ENCODE measurements at places on chromosomes 7 and 10.

- H3K4me3 ChIP-seq = no peak overlapping the region
- no peak overlapping the region for H3K27ac ChIP-seq
- no peak for DNase-seq
- no peaks in the 10 kb centered on the region for H3K36me3 ChIP-seq
- H3K4me1 ChIP-seq = no peaks in the 10 kb centered on the region
- H3K27me3 ChIP-seq = no peaks in the 10 kb centered on the region
Observed at GRCh38 chr7:68535266-68535665, 1063.0 kb upstream of the AUTS2 start.

DNA sequence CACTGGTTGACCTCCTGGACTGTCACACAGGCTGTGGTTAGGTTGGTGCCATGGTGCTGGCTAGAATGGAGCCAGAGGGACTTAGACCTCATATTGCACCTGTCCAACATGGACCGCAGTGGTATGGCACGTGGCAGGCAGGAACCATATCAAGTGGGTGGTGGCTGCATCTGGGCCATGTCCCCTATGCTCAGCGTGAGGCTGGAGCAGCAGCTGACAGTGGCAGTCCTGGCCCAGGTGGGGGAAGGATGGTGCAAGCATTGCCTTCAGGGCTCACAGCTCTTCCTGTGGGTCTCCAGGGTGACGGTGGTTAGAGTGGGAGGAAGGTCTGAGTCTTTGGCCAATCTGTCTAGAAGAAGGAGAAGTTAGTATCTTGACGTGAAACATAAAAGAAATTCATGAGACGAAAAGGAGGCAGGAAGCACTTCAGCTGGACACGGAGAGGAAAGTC, 54.5 kb upstream of the PFKFB3 start:
- H3K27me3 ChIP-seq = no peaks in the 10 kb centered on the region
- H3K4me1 ChIP-seq = peaks cover 22% of the 10 kb centered on the region
- peak overlapping the region; percentile 29 for H3K27ac ChIP-seq
- DNase-seq = no peak

DNA sequence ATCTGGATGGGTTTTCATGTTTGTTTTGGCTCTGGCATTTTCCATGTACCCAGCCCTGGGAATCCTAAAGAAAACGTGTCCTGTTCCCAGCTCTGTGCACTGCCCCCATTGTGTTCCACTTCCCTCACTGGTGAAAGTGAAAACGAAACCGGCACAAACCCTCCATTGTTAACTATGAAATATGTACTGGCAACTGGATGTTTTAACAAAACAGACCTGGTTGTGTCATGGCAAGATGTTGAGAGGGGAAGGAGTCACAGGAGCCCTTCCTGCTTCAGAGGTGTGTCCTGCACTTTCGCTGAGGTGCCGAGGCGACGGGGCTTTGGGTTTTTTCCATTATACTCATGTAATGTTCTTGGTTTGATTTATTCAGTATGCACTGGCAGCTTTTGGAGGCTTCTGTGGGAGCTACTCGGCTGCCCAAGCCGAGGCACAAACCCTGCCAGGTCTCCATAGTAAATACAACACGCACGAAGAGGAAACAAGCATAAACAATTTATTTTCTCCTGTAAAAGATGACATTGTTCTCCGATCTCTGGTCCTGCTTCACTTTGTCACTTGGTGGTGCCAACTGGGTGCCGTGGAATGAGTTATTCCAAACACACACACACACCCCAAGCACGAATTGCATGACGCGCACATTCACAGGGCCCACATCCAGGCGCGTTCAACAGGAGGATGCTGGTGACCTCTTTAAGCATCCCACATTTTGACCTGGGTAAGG, 118.2 kb downstream of the CDK6 start:
- peaks cover 11% of the 10 kb centered on the region for H3K4me1 ChIP-seq
- H3K4me3 ChIP-seq = peak overlapping the region; percentile 54
- H3K27me3 ChIP-seq = no peaks in the 10 kb centered on the region
- DNase-seq = peak; percentile 51

DNA sequence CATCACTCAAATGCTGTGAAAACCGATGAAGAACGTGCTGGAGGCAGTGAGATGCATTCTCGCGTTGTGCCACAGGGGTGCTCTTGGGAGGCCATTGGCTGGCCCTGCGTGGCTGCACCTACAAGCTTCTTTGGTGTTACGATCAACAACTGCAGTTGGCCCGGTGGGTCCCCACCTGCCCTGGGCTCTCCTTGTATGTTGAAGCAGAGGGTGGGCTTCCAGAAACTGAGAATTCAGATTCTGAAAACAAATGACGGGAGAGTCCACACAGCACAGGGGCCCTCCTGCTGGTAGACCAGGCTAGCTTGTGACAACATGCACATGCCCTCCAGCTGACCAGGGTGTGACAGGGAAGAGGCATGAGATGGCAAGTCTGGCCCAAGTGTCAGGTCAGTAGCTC, 23.7 kb upstream of the DDC start:
- no peak for DNase-seq
- no peaks in the 10 kb centered on the region for H3K4me1 ChIP-seq
- no peak overlapping the region for H3K27ac ChIP-seq
- no peak overlapping the region for H3K4me3 ChIP-seq
- peaks cover 30% of the 10 kb centered on the region for H3K36me3 ChIP-seq

- DNase-seq = no peak
- H3K27ac ChIP-seq = no peak overlapping the region
- H3K4me1 ChIP-seq = no peaks in the 10 kb centered on the region
- H3K27me3 ChIP-seq = no peaks in the 10 kb centered on the region
- peaks cover 4% of the 10 kb centered on the region for H3K36me3 ChIP-seq
Observed at GRCh38 chr10:119153661-119154060, 11.9 kb downstream of the SFXN4 start.

Measured in tibial nerve (tissue), 4 donors.